Activated CD4-positive, alpha-beta T cell treated with anti-CD3 and anti-CD28 coated beads for 24 hours (primary cell): ENCODE measurements at places on chromosomes 6 and 20.

- no peak for DNase-seq
These were observed 53.0 kb downstream of the ADAT2 start for GRCh38 chr6:143397227-143398222.

DNA sequence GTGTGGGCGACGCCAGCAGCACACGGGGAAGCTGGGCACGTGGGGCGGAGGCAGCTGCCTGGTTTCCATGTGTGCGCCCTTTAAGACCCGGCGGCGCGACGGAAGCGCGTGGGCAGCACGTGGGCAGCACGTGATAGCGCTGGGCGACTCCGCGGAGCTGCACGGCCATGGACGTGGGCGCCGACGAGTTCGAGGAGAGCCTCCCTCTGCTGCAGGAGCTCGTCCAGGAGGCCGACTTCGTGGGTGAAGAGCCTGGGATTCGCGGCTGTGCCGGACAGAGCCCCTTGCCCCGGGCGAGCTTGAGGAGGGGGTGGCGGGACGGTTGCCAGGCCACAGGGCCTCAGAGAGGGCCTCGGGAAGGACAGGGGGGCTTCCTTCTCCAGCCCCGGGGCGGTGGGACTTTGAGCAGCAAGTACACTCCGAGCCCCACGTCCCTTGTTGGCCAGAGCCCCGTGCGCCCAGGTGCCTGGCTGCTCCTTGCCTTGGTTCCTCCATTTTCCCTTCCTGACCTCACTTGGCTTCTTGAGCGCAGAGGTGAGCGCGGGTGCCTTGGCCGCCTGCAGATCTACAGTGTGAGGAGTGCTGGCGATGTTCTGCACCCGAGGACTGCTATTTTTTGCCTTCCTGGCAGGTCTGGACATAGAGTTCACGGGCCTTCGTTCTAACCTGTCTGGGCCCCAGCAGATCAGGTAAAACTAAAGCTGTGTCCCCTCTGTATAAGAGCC is at the start of gene PNLDC1:
Gene PNLDC1 (plus strand): TSS at position 136 of the 725 bp plus-strand sequence. CDS start 32 bp downstream, at position 168.
- DNase-seq = no peak

DNA sequence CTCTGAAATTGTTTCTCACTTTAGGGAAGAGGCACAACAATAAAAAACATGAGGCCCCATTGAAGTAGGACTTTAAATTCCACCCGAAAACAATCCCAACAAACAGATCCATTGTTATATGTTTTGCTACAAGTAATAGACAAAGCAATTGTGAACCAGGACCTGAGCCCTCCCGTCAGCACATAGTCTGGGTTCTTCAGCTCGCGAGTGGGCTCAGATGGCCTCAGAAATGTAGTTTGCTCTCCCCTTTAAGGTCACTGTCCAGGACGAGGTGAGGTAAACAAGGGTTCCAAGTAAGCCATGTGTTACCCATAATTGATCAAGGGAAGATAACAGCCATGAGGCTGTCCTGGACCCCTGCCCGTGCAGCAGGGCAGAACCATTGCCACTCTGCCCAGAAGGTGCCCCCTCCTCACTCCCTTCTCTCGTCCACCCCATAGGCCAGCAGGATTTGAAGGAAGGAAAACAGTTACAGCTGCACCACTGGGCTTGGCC is 160.1 kb upstream of the QKI start:
- DNase-seq = no peak

DNA sequence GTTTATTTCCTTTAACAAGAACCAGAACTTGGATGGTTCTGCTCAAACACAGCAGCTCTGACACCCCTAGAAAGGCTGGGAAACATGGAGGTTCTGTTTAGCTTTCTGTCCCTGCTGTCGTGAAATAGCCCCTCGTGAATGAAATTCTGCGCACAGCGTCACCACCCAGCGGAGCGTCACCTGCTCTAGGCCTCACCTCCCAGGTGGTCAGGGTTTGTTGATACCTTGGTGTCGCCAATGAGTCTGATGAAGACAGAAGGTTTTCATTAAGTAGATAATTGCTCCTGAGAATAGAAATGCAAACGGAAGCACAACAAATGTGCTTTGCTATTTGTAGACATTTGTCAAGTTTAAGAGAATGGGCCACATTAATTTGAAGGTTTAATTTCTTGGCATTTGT is 135.1 kb downstream of the EDN3 start:
- DNase-seq = no peak

GRCh38 chr6:138856654-138857053 is 60.8 kb downstream of the ECT2L start:
- no peak for DNase-seq

DNA sequence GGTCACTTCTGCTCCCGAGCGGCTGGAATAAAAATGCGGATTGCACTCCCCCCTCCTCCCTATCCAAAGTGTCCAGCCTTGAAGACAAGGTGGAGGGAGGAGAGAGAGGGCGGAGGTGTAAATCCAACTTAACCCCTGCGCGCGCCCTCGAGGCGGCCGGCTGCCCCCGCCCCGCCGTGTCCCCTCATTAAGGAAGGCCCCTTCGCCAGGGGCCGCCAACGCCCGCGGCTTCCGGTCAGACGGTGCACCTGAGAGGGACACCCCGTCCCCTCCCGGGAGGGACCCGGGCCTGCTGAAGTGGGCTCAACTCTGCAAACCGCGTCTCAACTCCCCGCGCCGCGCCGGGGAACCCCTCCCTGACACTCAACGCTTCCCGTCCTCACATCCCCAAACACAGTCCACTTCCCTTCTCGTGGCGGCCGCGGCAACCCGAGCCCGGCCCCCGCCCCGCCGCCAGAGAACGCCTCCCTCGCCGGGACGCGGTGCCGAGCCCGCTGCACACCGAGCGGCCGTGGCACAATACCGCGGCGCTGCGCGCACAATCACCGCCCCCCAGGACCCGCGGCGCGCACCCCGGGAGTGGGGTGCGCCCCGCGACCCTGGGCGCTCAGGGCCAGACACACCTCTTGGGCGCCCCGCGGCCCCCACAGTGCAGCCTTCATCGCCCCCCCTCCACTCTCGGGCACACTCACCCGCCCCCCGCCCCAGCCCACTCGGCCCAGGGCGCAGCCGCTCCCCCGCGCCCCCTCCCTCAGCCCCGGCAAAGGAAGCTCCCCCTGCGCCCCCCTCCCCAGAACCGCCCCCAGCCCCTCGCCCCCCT is 102.5 kb downstream of the NOL4L start:
- DNase-seq = peak; percentile 18

GRCh38 chr20:50918403-50918802 is 12.8 kb downstream of the ADNP start:
- DNase-seq = no peak

- DNase-seq = no peak
These were observed 751.0 kb downstream of the CD109 start for GRCh38 chr6:74447013-74447412.

- DNase-seq = no peak
These were observed 17.9 kb downstream of the ABHD12 start for GRCh38 chr20:25372584-25373336.

GRCh38 chr6:37525460-37526357 is 26.0 kb upstream of the CCDC167 start:
- no peak for DNase-seq

DNA sequence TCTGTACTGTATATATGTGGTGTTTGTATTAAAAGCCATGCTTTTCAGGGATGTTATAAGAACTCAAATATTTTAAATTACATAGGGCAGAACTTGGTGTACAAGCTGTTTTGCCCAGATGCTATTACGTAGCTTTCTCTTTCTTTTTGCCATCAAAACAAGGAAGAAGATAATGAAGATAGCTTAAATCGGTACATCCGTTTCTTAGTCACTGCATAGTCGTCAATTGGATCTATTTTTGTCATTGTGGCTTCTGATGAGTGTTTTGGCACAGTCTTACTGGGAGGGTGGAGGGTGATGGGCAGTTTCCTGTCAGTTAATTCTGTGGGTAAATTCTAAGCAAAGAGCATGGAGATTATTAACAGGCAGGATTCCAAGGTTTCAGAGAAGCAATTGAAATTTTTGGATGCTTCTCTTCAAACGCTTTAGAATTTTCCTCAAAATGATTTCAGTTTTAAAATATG is 649.1 kb upstream of the GJE1 start:
- peak; percentile 25 for DNase-seq

DNA sequence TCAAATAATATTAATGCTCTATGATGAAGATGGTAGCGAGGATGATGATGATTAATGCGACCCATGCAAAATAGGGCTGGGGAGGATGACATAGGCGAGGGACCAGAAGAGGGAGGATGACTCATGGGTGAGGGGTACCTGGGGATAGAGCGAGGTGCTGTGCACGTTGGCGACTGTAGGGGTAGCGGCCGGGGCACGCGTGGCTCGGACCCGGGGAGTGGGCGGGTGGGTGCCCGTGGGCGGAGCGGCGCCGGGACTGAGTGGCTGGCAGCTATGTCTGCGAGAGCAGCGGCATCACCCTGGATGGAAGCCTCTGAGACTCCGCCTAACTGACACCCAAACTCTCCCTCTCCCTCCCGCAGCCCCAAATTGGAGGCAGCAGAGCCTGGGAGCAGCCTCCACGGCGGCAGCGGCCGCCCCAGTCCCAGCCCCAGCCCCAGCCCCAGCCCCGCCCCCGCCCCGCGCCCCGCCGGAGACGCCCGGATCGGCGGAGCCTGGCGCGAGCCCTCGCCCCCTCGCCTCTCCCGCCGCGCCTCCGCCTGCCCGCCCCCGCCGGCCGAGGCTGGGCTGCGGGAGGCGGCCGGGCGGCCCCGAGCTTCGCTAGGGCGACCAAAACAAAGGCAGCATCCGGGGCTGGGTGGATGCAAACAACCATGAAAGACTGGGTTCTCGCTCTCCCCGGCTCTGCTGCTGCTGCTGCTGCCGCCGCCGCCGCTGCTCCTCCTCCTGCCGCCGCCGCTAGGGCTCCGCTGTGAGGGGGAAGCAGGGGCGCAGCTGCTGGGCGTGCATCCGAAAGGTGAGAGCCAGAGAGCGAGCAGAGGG is at the start of gene RIMS1:
Gene RIMS1 (plus strand): TSS at position 367 of the 822 bp plus-strand sequence. CDS start 474 bp downstream, outside the sequence.
- DNase-seq = no peak

GRCh38 chr6:31498748-31499147 is 803 bp downstream of the MICB start:
- DNase-seq = no peak

GRCh38 chr6:43900560-43900915 is 130.5 kb downstream of the VEGFA start:
- DNase-seq = no peak

- DNase-seq = no peak
These were observed 33.4 kb upstream of the RNF217 start for GRCh38 chr6:124928851-124929250.

- DNase-seq = no peak
These were observed 138.0 kb downstream of the HFE start for GRCh38 chr6:26224940-26225847.

- no peak for DNase-seq
These were observed 38.6 kb upstream of the APCDD1L start for GRCh38 chr20:58553841-58554240.

- DNase-seq = no peak
These were observed 191.1 kb downstream of the TAF4 start for GRCh38 chr20:61874421-61875068.

GRCh38 chr6:31309641-31310040 is 37.7 kb upstream of the HLA-C start:
- no peak for DNase-seq

DNA sequence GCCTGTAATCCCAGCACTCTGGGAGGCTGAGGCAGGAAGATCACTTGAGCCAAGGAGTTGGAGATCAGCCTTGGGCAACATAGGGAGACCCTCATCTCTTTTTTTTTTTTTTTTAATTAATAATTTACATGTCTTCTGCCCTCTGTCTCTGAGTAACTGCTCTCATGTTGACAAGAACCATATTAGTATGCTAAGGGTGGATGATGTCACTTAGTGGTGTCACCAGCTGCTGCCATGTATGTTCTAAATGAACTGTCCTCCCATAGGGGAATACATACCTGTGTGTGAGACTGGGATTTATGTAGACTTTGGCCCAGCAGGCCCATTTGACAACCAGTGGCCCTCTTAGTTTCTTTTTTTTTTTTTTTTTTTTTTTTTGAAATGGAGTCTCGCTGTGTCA is 65.6 kb downstream of the SCAND1 start:
- DNase-seq = no peak

GRCh38 chr20:6769903-6770785 is 2.7 kb downstream of the BMP2 start:
- no peak for DNase-seq

GRCh38 chr6:31356216-31356945 is 598 bp downstream of the HLA-B start:
- no peak for DNase-seq

DNA sequence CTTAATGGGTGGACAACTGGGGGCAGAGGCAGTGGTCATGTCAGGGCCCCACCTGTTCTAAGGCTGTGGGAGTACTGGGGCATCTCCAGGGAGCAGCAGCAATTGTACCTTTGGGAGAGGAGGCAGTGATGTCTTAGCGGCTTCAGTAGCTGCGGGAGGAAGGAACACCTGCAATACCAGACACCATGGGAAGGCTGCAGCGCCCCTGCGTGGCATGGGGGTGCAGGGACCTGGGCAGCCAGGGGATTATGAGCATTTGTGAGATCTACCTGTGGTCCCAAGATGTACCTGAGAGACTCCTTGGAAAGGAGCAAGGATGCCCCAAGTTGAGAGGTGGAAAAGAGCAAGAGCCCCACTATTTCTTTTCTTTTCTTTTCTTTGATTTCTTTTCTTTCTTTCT is 112.1 kb upstream of the GPR6 start:
- DNase-seq = no peak

- no peak for DNase-seq
These were observed 42.0 kb upstream of the MAP3K4 start for GRCh38 chr6:160949531-160949930.

DNA sequence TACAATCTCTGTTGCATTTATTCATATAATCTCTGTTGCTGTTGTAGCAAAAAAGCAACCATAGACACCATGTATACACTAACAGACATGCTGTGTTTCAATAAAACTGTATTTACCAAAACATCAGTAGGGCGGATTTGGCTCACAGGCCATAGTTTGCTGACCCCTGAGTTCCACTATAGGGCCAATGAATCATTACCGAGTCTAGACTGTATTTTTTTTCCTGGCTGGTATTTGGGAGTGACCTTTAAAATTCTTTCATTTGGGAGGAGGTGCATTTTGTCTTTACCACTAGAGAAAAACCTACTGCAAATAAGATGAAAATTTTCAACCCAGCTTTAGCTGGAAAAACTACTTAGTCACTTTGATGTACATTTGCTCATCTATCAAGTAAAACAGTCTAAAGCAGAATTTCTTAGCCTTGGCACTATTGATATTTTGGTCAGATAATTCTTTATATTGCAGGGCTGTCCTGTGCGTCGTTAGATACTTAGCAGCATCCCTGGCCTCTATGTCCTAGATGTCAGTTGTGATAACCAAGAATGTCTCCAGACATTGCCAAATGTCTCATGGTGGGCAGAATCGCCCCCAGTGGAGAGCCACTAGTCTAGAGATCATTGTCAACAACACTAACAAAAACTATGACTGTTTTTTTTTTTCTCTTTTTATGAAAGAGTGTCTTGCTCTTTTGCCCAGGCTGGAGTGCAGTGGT is 39.5 kb downstream of the DCBLD1 start:
- no peak for DNase-seq

- DNase-seq = no peak
These were observed 3.0 kb upstream of the GRM4 start for GRCh38 chr6:34148631-34149451.

GRCh38 chr6:90872981-90873380 is 286.1 kb upstream of the MAP3K7 start:
- DNase-seq = no peak

- DNase-seq = no peak
These were observed 173.1 kb downstream of the EYA2 start for GRCh38 chr20:47067776-47068175.
